ENCODE measurements at places on chromosomes 12 and 14.

DNA sequence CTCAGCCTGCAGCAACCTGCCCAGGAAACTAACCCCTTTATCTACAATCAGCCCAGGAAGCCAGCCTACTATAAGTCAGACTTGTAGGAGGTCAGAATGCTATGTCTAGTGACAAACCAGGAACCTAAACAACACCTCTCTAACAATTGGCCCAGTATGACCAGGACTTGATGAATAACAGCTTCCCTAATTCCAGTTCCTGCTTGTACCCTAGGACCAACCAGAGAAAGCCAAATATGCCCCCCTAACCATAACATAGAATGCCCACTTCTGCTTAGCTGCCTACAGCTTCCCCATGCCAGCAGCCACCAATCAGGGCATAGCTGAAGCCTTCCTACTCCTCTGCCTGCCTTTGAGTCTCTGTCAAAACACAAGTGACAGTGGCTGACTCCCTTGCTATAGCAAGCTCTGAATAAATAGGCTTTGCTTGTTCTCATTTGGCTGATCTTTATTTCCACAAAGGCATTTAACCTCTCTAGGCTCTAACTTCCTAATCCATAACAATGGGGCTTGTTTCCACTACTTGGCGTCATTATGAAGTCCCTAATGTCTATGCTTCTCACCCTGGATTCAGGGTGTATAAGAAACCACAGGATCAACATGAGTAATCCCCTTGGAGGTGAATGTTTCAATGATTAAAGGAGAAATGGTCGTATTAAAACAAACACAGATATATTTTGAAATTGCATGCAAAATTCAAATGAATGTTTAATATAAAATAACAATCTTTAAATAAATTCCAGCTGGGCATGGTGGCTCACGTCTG is 220.2 kb downstream of the ANO6 start:
- no peak for DNase-seq

GRCh38 chr12:29534935-29535334 is 37.4 kb upstream of the OVCH1 start:
- DNase-seq = no peak

- DNase-seq = no peak
Measured at GRCh38 chr12:90672081-90672480, 282.9 kb downstream of the CCER1 start.

DNA sequence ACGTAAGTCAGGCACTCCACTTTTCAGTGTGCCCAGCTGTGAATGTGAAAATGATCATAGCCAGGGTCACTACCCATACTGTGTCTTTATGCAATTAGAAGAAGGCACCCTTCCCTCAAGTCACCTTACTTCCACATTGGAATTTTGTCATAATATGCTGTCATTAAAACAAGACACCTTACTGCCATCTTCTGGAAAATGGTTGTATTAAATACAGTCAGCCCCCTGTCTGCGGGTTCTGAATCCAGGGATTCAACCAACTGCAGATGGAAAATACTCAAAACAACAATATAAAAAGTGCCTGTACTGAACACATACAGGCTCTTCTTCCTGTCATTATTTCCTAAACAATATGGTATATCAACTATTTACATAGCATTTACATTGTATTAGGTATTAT is 70.2 kb upstream of the TBX5 start:
- DNase-seq = no peak

- no peak for DNase-seq
Measured at GRCh38 chr14:37116933-37117849, 55.2 kb downstream of the SLC25A21 start.

DNA sequence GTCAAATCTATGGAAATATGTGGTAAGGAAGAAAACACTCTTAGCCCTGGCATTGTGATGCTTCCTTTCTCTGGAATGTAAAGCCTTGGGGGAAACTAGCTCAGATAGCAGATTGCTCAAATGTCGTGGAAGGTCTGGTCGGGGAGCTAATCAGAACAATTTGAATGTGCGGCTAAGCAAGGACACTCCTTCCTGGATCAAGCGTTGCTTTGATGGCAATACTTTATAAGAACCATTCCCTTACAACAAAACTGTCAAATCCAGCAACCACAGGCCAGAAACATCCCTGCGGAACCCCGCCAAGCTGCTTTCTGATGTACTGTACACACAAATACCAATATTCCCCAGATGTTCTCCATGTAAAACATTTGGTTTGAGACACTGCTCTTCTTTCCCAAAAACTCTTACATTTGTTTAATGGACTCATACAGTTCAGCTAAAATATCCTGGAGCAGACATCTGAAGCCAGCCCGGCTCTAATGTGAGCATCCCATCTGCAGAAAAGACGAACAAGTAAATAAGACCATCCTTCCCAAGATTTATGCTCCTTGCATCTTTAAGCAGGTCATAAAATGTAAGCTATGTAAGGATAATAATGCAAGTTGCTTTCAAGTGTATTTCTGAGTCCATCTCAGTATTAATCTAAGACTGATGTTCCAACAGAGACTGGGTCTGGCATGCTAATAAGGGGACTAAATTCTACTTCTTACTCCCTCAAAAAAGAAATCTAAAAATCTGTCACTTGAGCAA is 20.2 kb downstream of the NUAK1 start:
- DNase-seq = no peak

DNA sequence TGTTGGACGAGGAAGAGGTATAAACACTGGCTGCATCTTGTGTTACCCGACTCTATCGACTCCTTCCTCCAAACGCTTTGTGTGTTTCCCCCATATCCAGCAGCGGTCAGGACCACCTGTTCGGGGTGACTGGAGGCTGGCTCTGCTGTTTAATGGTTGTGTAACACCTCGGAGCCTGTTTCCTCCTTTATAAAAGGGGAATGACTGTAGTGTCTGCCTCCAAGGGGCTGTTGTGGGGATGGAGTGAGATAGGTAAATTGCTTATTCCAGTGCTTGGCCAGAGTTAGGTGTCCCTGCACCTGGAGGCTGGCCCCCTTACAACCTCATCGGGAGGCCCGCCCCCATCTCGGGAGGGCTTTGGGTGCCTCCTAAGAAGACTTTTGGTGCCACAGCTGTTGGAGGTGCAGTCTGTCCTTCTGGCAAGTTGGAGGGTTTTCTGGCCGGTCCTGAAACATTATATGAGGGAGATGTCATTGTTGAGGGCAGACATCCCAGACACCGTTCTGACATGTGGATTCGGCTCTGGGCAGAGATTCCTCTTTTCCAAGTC is 1.1 kb downstream of the MLXIP start:
- no peak for DNase-seq

DNA sequence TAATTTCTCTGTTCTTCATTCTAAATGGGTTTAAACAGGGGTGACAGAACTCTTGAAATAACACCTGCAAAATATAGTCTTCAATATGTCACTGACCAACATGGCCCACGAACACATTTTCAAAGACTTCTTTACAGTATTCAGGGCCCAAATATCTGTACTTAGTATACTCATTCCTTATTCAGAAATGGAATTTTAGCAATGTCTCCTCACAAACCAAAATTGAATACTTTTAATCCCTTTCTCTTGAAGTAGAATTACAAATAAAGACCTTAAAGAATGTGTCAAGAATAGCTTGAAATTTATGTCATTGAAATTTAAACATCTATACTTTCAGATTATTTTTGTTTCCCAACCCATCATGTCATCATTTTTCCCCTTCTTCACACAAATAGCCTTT is 263.1 kb downstream of the LRIG3 start:
- no peak for DNase-seq

Data from foreskin melanocyte (primary cell).